ENCODE measurements at places on chromosomes 1 and 21. TPM values are rescaled to one million over a fixed set of nuclear protein-coding genes. Genes with fewer than 3 reads are reported as not detected.

AVPR1B gene
- total RNA-seq, result 0.18 TPM

KCNN3 gene
- 35.5 TPM for total RNA-seq

IFI6 gene
- 82.4 TPM for total RNA-seq

DRAXIN gene
- 0.06 TPM for total RNA-seq

GRCh38 chr1:5856246-5856815 is 135.9 kb downstream of the NPHP4 start:
- no peak for DNase-seq
